Memory B cell (primary cell): ENCODE measurements at places on chromosomes 2 and 18.

DNA sequence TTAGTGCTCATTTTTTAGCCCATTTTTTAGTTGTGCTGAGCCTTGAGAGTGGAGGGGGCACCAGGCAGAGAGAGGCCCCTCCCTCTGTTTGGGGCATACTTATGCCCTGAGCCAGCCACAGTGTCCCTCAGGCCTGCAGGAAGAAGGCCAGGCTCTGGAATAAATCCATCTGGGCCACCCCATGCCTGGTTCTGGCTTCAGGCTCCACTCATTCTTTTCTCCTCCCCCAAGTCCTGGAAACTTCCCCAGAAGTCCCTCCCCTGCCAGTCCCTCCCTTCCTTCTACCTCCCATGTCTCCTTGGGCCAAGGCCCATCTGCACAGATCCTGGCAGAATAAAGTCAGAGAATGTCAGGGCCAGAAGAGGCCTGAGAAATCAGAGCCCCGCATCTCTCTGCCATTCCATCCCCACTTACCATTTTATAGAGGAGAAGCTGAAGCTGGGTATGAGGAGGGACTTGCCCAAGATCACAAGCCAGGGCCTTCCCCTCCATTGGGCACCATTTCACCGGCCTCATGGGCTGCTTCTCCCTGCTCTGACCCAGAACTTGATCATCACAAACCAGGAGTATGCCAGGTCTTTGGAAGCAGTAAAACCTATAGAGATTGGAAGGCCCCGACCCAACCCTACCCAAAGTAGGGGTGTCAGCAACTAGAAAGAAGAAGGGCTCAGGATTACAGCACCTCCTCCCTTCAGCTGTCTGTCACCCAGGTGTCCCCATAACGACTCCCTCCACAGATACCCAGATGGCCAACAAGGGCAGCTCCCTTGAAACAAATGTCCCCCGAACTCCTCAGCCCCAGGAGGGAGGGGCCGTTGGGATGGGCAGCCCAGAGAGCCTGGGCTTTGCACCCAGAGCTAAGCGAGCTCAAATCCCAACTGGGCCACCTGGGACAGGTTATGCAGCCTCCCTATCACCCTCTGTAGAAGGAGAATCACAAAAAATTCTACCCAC is 108.4 kb downstream of the POLR1A start:
- H3K36me3 ChIP-seq, result no peaks in the 10 kb centered on the region
- H3K27me3 ChIP-seq, result no peaks in the 10 kb centered on the region
- H3K4me1 ChIP-seq, result peaks cover 57% of the 10 kb centered on the region
- H3K4me3 ChIP-seq, result no peak overlapping the region
- DNase-seq, result no peak

DNA sequence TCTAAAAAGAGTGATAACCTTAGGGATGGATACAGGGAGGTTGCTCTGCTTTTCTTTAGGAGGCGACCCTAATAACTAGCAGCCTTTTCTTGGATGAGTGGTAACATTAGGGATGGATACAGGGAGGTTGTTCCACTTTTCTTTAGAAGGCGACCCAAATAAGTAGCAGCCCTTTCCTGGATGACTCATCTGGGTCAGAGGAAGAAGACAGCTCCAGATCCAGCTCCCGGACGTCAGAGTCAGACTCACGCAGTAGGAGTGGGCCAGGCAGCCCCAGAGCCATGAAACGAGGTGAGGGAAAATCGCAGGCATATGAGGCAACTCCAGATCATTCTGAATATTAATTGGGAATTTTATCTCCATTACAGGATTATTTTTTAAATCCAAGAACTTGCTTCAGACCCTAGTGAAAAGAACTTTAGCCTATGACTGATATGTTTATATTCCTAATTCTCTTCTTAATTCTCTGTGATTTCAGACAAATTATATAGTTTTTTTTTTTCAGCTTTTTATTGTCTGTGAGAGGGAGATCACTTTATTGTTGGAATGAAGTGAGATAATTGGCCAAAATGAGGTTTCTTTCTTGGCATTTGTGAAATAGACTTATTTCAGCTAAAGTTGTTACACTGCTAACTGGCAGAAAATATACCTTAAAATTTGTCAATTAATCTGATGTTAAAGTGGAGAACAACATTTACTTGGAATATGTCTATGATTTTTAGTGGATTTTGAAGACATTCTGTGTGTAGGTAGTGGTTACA is 31.2 kb upstream of the C1GALT1C1L start:
- peaks cover 7% of the 10 kb centered on the region for H3K27me3 ChIP-seq
- no peaks in the 10 kb centered on the region for H3K36me3 ChIP-seq
- peaks cover 2% of the 10 kb centered on the region for H3K4me1 ChIP-seq
- H3K4me3 ChIP-seq, result no peak overlapping the region

DNA sequence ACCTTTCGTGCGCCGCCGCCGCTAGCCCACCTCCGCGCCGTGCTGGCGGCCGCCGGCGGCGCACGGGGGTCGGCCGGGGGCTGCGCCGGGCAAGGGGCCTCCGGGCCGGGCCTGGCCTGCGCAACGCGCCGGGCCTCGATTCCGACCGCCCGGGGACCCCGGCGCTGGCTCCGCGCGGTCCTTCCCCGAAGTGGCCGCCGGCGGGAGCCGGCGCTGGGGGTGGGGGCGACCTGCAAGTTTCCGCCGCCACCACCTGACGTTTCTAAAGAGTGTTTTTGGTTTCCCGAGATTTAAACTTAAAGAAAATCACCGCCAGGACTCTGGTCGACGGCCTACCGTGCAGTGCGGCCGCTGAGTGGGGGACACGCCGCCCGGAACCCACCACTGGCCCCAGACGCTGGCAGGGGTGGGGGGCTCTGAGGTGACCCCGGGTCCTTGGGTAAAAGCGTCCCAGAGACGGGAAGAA is 3.8 kb upstream of the GATA6 start:
- H3K36me3 ChIP-seq, result no peaks in the 10 kb centered on the region
- DNase-seq, result no peak
- no peak overlapping the region for H3K4me3 ChIP-seq
- peaks cover 5% of the 10 kb centered on the region for H3K4me1 ChIP-seq
- H3K27ac ChIP-seq, result no peak overlapping the region

- H3K4me3 ChIP-seq, result no peak overlapping the region
- H3K36me3 ChIP-seq, result no peaks in the 10 kb centered on the region
- DNase-seq, result no peak
- H3K27ac ChIP-seq, result no peak overlapping the region
Observed at GRCh38 chr18:820591-821165, 8.6 kb upstream of the YES1 start.

- no peaks in the 10 kb centered on the region for H3K36me3 ChIP-seq
- DNase-seq, result peak; percentile 18
- peak overlapping the region; percentile 91 for H3K4me3 ChIP-seq
- H3K4me1 ChIP-seq, result peaks cover 5% of the 10 kb centered on the region
- H3K27me3 ChIP-seq, result no peaks in the 10 kb centered on the region
- H3K27ac ChIP-seq, result no peak overlapping the region
Observed at GRCh38 chr18:80148326-80149199, 39.5 kb downstream of the ADNP2 start.

- H3K4me3 ChIP-seq, result no peak overlapping the region
- DNase-seq, result no peak
- peaks cover 21% of the 10 kb centered on the region for H3K36me3 ChIP-seq
- peaks cover 30% of the 10 kb centered on the region for H3K4me1 ChIP-seq
Observed at GRCh38 chr2:37300146-37300545, 24.5 kb downstream of the PRKD3 start.

DNA sequence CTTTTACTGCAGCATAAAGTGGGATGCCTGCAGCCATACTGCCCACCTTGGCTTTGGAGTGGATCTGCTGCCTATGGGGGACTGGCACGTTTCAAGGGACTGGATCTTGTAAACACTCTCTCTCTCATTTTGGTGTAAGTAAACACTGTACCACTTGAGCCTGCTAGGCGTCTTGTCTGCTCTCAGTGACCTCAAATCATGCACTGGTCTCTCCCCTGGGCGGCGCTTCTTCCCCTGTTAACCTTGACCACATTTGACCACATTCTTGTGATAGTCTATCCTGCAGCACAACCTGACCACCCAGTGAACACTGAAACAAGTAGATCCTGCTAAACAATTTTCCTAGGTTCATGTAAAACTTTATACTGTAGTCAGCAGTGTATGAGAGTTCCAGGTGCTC is 82.6 kb upstream of the HNMT start:
- H3K4me3 ChIP-seq, result no peak overlapping the region
- H3K27me3 ChIP-seq, result peaks cover 6% of the 10 kb centered on the region
- no peaks in the 10 kb centered on the region for H3K36me3 ChIP-seq
- no peaks in the 10 kb centered on the region for H3K4me1 ChIP-seq

GRCh38 chr2:49355611-49356010 is 201.3 kb upstream of the FSHR start:
- no peaks in the 10 kb centered on the region for H3K27me3 ChIP-seq
- no peak overlapping the region for H3K27ac ChIP-seq
- no peak overlapping the region for H3K4me3 ChIP-seq
- H3K4me1 ChIP-seq, result no peaks in the 10 kb centered on the region
- DNase-seq, result no peak
- no peaks in the 10 kb centered on the region for H3K36me3 ChIP-seq

- no peak for DNase-seq
- H3K27ac ChIP-seq, result no peak overlapping the region
- H3K36me3 ChIP-seq, result peaks cover 25% of the 10 kb centered on the region
- H3K27me3 ChIP-seq, result no peaks in the 10 kb centered on the region
Observed at GRCh38 chr2:58098254-58099095, 51.9 kb downstream of the VRK2 start.

GRCh38 chr2:150485114-150485870 is 2.2 kb downstream of the RND3 start:
- H3K27me3 ChIP-seq, result peaks cover 17% of the 10 kb centered on the region
- no peak overlapping the region for H3K27ac ChIP-seq
- H3K36me3 ChIP-seq, result peaks cover 2% of the 10 kb centered on the region
- DNase-seq, result no peak
- H3K4me3 ChIP-seq, result no peak overlapping the region
- H3K4me1 ChIP-seq, result peaks cover 9% of the 10 kb centered on the region

- H3K4me3 ChIP-seq, result no peak overlapping the region
- no peak overlapping the region for H3K27ac ChIP-seq
- H3K4me1 ChIP-seq, result no peaks in the 10 kb centered on the region
- no peak for DNase-seq
- H3K27me3 ChIP-seq, result no peaks in the 10 kb centered on the region
Observed at GRCh38 chr2:190978389-190979053, 35.5 kb downstream of the STAT1 start.

GRCh38 chr2:112483042-112483473 is 1.1 kb downstream of the TTL start:
- no peaks in the 10 kb centered on the region for H3K36me3 ChIP-seq
- H3K27ac ChIP-seq, result no peak overlapping the region
- H3K4me1 ChIP-seq, result peaks cover 22% of the 10 kb centered on the region
- DNase-seq, result no peak

- no peak overlapping the region for H3K4me3 ChIP-seq
- no peak overlapping the region for H3K27ac ChIP-seq
- peaks cover 31% of the 10 kb centered on the region for H3K36me3 ChIP-seq
- no peak for DNase-seq
- H3K4me1 ChIP-seq, result no peaks in the 10 kb centered on the region
- no peaks in the 10 kb centered on the region for H3K27me3 ChIP-seq
Observed at GRCh38 chr2:74895001-74895400, 61.1 kb downstream of the HK2 start.

GRCh38 chr18:56380685-56381084 is 257.7 kb downstream of the TXNL1 start:
- DNase-seq, result no peak
- H3K27me3 ChIP-seq, result peaks cover 2% of the 10 kb centered on the region
- H3K36me3 ChIP-seq, result no peaks in the 10 kb centered on the region

DNA sequence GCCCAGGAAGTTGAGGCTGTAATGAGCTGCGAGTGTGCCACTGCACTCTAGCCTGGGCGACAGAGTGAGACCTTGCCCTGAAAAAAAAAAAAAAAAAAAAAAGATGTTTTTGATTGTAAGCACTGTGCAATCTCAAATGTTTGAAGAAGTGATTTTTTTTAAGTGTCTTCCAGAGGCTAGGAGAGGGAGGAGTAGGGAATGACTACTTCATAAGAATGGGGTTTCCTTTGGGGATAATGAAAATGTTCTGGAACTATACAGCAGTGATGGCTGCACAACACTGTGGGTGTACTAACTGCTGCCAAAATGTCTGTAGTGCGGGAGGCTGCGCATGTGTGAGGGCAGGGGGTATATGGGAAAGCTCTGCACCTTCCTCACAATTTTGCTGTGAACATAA is 83.7 kb downstream of the MCFD2 start:
- no peak overlapping the region for H3K4me3 ChIP-seq
- H3K27me3 ChIP-seq, result peaks cover 17% of the 10 kb centered on the region
- DNase-seq, result no peak
- peaks cover 6% of the 10 kb centered on the region for H3K36me3 ChIP-seq
- peaks cover 7% of the 10 kb centered on the region for H3K4me1 ChIP-seq
- H3K27ac ChIP-seq, result no peak overlapping the region

DNA sequence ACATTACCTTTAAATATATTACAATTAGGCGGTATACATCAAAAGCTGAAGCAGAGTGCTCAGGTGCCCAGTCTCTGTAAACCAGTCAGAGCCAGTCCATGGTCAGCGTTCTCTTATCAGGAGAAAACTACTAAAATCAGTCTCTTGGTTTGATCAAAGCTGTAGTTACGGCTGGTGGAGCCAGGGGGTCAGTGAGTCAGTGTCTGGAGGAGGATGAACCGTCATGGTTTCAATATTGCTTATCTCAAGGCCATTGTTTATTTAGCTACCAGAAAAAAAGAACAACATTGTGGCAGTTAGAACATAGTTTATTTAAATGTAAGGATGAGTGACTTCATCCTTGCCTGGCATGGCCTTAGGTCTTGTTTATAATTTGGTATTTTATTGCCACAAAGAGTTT is 71.3 kb upstream of the NYAP2 start:
- no peak overlapping the region for H3K4me3 ChIP-seq
- no peaks in the 10 kb centered on the region for H3K4me1 ChIP-seq
- H3K27me3 ChIP-seq, result peaks cover 9% of the 10 kb centered on the region
- H3K36me3 ChIP-seq, result no peaks in the 10 kb centered on the region
- H3K27ac ChIP-seq, result no peak overlapping the region
- no peak for DNase-seq
